Ascending aorta (tissue), 2 donors: ENCODE measurements at places on chromosomes 11 and 22.

DNA sequence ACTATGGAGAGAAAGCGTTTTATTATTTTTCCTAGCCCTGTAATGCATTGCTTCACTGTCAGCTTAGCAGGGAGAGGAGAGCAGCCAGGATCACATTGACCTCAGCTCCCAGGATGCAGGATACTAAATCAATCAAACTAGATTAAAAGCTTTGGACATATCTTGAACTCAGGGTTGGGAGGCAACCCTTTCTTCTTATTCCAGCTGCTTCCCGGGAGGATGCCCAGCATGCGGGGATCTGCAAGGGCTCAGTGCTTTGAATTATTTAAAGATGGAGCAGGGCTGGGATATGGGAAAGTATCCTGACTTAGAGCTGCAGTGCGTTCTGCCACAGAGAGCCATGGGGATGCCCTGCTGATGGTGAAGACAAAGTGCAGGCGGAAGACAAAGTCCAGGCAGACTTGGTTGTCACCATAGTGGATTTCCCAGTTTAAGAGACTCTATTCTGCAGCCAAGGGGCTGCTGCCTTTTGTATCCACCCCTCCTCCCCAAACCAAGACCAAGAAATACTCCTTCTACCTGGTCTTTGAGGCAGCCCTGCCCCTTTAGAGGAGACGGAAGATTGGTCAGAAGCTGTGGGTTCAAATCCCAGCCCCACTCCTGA, 1035.0 kb downstream of the TBC1D22A start:
- H3K4me1 ChIP-seq = no peaks in the 10 kb centered on the region
- no peak overlapping the region for H3K4me3 ChIP-seq
- no peaks in the 10 kb centered on the region for H3K36me3 ChIP-seq
- DNase-seq = no peak
- no peak overlapping the region for H3K27ac ChIP-seq

GRCh38 chr11:40032331-40032730, 1427.1 kb downstream of the LRRC4C start:
- no peak for DNase-seq
- no peaks in the 10 kb centered on the region for H3K27me3 ChIP-seq
- H3K36me3 ChIP-seq = no peaks in the 10 kb centered on the region
- no peak overlapping the region for H3K4me3 ChIP-seq
- no peaks in the 10 kb centered on the region for H3K4me1 ChIP-seq

DNA sequence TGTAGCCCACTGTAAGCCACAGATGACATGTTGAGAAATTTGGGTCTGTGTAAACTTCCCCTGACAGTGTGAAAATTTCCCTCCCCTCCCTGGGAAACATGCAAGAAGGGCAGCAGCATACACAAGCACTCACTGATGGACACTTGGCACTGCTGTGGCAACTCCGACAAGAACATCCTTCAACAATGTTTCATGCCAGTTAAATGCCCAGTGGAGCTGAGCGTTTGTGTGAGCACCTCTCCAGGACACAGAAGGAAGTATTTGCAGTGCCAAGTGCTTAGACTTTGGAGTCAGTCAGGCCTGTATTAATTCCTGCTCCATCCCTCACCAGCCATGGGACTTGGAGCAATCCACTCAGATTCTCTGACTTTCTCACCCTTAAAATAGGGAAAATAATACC, 17.7 kb downstream of the C11orf87 start:
- H3K27me3 ChIP-seq = no peaks in the 10 kb centered on the region
- no peaks in the 10 kb centered on the region for H3K4me1 ChIP-seq
- no peak overlapping the region for H3K27ac ChIP-seq

- peak overlapping the region; percentile 8 for H3K27ac ChIP-seq
- no peaks in the 10 kb centered on the region for H3K27me3 ChIP-seq
- H3K4me3 ChIP-seq = peak overlapping the region; percentile 89
- H3K4me1 ChIP-seq = peaks cover 24% of the 10 kb centered on the region
These were observed 1.4 kb downstream of the PCSK7 start for GRCh38 chr11:117230286-117230961.

- no peak overlapping the region for H3K4me3 ChIP-seq
- DNase-seq = no peak
- no peaks in the 10 kb centered on the region for H3K36me3 ChIP-seq
- H3K27me3 ChIP-seq = no peaks in the 10 kb centered on the region
These were observed 10.5 kb upstream of the LDLRAD3 start for GRCh38 chr11:35933320-35933871.

- no peaks in the 10 kb centered on the region for H3K36me3 ChIP-seq
- no peak overlapping the region for H3K4me3 ChIP-seq
- no peaks in the 10 kb centered on the region for H3K4me1 ChIP-seq
- no peak for DNase-seq
- H3K27me3 ChIP-seq = peaks cover 13% of the 10 kb centered on the region
- H3K27ac ChIP-seq = no peak overlapping the region
These were observed 196.3 kb downstream of the BUD13 start for GRCh38 chr11:116576526-116576925.

DNA sequence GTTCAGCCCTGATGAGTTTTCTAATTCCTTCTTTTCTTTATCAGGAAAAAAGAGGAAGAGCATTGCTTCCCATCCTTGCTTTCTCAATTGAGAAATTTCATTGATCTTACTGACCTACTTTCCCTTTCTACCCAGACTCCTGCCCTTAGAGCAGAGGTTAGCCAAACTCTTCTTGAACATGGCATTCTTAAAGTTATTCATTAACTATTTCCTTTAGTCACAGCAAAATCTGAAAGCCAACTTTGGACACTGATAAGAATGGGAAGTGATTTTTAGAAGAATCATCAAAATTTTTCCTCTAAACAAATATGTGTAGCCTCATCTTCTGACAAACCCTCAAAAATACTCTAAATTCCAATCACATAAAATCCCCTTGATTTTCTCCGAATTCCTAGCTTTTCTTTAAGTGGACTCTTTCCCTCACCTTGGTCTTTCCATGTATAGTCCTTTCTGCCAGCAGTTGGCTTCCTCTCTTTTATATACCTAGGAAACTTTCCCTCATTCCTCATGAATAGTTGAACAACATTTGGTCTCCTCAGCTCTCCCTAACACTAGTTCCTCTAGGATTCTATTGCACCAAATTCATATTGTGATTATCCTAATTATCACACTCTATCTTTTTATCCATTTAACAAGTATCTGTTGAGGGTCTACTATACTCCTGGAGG, 566.7 kb upstream of the CCDC90B start:
- H3K27me3 ChIP-seq = no peaks in the 10 kb centered on the region
- no peak for DNase-seq
- H3K36me3 ChIP-seq = no peaks in the 10 kb centered on the region
- no peak overlapping the region for H3K4me3 ChIP-seq
- no peak overlapping the region for H3K27ac ChIP-seq

DNA sequence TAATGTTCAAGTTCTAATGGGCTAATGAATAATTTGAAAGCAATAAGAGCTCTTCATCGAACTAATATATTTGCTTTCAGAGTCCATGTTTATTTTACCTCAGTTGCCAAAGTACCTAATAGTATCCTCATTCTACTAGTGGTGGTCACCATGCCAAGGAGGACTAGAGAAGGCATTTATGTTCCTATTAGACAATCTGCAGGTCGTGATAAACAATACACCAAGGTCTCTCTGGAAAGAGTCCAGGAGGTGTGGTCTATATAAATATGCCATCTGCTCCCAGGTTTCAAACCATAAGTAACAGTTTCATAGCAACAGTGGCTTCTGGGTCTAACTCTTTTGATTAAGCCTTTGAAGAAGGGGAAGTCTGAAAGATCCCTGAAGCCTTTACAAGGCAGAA, 42.9 kb downstream of the ARFGAP3 start:
- no peak overlapping the region for H3K4me3 ChIP-seq
- no peak for DNase-seq
- H3K36me3 ChIP-seq = peaks cover 35% of the 10 kb centered on the region
- no peaks in the 10 kb centered on the region for H3K27me3 ChIP-seq
- no peaks in the 10 kb centered on the region for H3K4me1 ChIP-seq

- no peaks in the 10 kb centered on the region for H3K4me1 ChIP-seq
- H3K4me3 ChIP-seq = no peak overlapping the region
- no peaks in the 10 kb centered on the region for H3K36me3 ChIP-seq
- no peaks in the 10 kb centered on the region for H3K27me3 ChIP-seq
- no peak overlapping the region for H3K27ac ChIP-seq
These were observed 23.8 kb upstream of the TTC28 start for GRCh38 chr22:28703436-28703835.

DNA sequence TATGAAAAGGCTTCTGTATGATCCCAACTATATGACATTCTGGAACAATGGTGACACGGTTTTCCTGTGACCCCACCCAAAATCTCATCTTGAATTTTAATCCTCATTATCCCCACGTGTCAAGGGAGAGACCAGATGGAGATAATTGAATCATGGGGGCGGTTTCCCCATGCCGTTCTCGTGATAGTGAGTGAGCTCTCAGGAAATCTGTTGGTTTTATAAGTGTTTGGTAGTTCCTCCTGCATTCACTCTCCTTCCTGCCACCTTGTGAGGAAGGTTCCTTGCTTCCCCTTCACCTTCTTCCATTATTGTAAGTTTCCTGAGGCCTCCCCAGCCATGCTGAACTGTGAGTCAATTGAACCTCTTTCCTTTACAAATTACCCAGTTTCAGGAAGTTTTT, 53.1 kb upstream of the TSPAN18 start:
- H3K27me3 ChIP-seq = no peaks in the 10 kb centered on the region
- no peak overlapping the region for H3K27ac ChIP-seq
- no peaks in the 10 kb centered on the region for H3K36me3 ChIP-seq
- no peak overlapping the region for H3K4me3 ChIP-seq
- no peak for DNase-seq

DNA sequence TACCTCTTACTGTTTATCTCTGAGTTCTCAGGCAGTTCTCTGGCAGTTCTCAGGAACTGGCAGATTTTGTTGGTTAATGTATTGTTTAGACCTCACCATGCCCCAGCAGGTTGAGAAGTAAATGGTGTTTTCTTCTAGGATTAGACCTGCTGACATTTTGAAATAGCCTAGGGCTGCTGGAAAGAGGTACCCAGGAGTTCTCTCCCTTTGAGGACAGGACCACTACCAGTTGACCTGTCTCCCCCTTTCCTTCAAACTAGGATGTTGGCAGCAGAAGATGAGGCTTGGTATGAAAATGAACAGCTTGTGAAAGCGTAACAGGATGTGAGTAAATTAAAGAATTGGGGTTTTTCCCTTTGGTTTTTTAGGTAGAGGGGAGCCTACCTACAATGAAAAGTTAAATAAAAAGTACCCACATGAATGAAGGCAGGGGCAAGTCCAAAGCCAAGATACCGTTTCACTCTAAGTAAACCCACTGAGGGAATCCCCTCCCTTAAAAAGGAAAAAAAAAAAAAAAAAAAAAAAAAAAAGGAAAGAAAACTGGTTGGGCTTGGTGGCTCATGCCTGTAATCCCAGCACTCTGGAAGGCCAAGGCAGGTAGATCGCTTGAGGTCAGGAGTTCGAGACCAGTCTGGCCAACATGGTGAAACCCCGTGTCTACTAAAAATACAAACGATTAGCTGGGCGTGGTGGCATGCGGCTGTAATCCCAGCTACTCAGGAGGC, 96.2 kb downstream of the PDHX start:
- H3K36me3 ChIP-seq = no peaks in the 10 kb centered on the region
- no peak for DNase-seq
- no peaks in the 10 kb centered on the region for H3K4me1 ChIP-seq

DNA sequence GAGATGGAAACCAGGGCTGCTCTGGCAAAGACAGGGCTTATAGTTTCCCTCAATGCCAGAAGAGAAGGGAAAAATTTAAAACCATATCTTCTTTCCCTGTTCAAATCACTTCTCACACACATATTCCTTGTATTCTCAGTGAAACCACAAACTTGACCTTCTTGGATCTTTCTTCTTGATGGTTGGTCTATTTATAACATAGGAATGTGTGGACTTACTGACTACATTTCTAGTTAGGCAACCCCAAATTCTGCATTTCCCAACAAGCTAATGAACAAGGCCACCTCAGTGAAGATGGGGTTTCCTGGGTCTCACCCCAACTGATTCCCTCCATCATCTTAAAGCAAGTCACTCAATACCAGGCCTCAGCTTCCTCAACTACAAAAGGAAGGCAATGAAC, 3.8 kb upstream of the QSER1 start:
- no peaks in the 10 kb centered on the region for H3K4me1 ChIP-seq
- no peaks in the 10 kb centered on the region for H3K36me3 ChIP-seq
- no peak overlapping the region for H3K27ac ChIP-seq
- no peak overlapping the region for H3K4me3 ChIP-seq
- DNase-seq = no peak

- no peaks in the 10 kb centered on the region for H3K36me3 ChIP-seq
- no peak overlapping the region for H3K27ac ChIP-seq
- H3K4me3 ChIP-seq = no peak overlapping the region
- no peaks in the 10 kb centered on the region for H3K27me3 ChIP-seq
These were observed 6.5 kb downstream of the OR52M1 start for GRCh38 chr11:4551346-4551979.

DNA sequence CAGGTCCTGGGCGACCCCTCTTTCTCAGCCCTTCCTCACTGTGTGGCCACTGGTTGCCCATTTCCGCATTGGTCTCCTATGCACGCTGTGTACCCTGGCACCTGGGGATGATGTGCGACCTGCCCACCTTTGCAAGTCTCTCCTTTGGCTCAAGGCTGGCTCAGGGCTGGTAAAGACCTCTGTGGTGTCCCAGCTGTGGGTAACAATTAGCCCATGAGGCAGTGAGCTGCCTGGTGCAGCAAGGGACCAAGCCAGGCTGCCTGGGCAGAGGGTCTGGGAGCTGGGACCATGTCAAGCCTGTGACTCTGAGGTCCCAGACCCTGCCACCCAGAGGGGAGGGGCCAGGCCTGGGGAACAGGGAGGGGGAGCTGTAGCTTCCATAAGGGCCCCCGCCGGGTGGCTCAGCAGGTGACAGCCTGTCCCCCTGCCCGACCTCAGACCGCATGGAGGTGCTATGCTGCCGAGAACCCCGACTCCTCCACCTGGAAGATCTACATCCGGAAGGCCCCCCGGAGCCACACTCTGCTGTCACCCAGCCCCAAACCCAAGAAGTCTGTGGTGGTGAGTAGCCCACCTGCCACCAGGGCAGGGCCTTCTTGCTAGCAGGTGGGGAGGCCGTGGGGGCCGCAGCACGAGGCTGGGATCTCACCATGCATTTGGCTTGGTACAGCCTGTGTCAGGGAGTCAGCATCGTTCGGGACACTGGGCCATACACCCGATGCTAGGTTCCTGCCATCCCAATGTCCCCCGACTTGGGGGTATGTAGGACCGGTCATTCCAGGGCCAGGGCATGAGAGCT, 112.5 kb downstream of the KCNQ1OT1 start:
- no peaks in the 10 kb centered on the region for H3K4me1 ChIP-seq
- H3K36me3 ChIP-seq = no peaks in the 10 kb centered on the region
- H3K27me3 ChIP-seq = no peaks in the 10 kb centered on the region
- H3K27ac ChIP-seq = no peak overlapping the region
- peak; percentile 0 for DNase-seq
- H3K4me3 ChIP-seq = no peak overlapping the region

- no peaks in the 10 kb centered on the region for H3K4me1 ChIP-seq
- H3K27ac ChIP-seq = no peak overlapping the region
These were observed 46.6 kb upstream of the RCN1 start for GRCh38 chr11:32044158-32044863.
